ENCODE measurements at places on chromosomes 11 and 22.

GRCh38 chr11:10701982-10702381 is 8.4 kb upstream of the IRAG1 start:
- DNase-seq: peak; percentile 53

DNA sequence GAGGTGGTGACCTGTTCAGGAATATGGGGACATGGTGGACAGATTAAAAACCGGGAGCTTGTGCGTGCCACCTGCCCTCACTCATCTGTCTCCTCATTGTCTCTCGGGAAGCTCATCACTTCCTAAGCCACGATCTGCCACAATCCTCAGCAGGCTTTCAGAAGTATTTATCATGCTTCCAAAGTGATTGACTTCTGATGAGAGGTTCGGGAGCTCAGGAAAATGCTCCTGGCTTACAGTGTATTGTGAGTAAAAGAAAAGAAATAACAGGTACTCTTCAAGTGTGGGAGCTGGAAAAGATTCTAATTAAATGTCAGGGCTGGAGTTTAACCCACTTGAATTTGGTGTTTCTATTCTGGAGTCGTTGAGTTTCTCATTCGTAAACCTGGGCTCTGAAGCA is 91.9 kb upstream of the DRD2 start:
- no peak for DNase-seq

- DNase-seq: no peak
Observed at GRCh38 chr11:65645710-65646109, 7.8 kb downstream of the SIPA1 start.

- DNase-seq: no peak
Observed at GRCh38 chr11:93208663-93209270, 11.0 kb upstream of the SLC36A4 start.

GRCh38 chr11:62593434-62594044 is 2.2 kb upstream of the TUT1 start:
- peak; percentile 75 for DNase-seq

DNA sequence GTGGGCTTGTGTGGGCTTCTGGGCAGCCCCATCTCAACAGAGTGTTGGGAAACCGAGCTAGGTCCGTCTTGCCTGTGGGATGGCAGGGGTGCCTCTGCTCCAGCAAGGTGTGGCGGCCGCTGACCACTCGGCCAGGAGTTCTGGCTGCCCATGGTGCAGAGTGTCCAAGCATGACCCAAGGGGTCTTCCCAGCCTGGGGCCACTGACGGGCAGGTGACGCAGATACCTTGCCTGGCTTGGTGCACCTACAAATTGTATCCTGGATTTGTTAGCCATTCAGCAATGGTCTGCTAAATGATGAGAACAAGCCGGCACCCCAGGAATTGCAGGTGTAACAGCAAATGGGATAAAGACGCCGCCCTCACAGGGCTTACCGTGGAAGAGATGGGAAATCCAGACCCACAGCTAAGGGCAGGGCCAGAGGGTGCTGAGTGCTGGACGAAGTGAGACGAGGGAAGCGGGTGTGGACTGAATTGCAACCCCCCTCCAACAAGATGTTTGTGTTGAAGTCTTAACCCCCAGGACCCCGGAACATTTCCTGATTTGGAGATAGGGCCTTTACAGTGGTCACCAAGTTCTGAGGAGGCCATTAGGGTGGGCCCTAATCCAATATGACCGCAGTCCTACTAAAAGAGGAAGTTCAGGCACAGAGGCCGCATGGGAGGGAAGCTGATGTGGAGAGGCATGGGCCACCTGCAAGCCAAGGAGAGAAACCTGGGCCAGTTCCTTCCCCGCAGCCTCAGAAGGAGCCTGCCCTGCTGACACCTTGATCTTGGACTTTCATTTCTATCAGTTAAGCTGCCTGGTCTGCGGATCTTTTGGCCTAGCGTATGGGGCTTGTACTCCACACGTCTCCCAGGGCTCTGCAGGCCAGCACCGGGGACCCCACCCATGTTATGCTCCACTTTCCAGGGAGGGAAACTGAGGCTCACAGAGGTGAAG is 45.2 kb upstream of the LINC01488 start:
- no peak for DNase-seq

GRCh38 chr22:47918276-47918921 is 1155.9 kb downstream of the TBC1D22A start:
- DNase-seq: no peak

Data from RPMI7951 (cell line).